ENCODE measurements at places on chromosomes 4 and X. TPM values are rescaled to one million over a fixed set of nuclear protein-coding genes. Genes with fewer than 3 reads are reported as not detected.

The AMTN gene
- total RNA-seq: not detected

GRCh38 chr4:138775890-138776289 is 239.7 kb upstream of the NOCT start:
- DNase-seq: peak; percentile 7

- DNase-seq: no peak
Observed at GRCh38 chrX:3320471-3321046, 25.9 kb downstream of the MXRA5 start.

The HPSE gene
- total RNA-seq: 17.2 TPM

The CTPS2 gene
- 16.0 TPM for total RNA-seq

GRCh38 chr4:16067515-16067914 is 16.3 kb downstream of the PROM1 start:
- DNase-seq: no peak

The PNPLA4 gene
- 18.0 TPM for total RNA-seq

GRCh38 chrX:13472975-13473374 is 96.4 kb upstream of the EGFL6 start:
- DNase-seq: no peak

DNA sequence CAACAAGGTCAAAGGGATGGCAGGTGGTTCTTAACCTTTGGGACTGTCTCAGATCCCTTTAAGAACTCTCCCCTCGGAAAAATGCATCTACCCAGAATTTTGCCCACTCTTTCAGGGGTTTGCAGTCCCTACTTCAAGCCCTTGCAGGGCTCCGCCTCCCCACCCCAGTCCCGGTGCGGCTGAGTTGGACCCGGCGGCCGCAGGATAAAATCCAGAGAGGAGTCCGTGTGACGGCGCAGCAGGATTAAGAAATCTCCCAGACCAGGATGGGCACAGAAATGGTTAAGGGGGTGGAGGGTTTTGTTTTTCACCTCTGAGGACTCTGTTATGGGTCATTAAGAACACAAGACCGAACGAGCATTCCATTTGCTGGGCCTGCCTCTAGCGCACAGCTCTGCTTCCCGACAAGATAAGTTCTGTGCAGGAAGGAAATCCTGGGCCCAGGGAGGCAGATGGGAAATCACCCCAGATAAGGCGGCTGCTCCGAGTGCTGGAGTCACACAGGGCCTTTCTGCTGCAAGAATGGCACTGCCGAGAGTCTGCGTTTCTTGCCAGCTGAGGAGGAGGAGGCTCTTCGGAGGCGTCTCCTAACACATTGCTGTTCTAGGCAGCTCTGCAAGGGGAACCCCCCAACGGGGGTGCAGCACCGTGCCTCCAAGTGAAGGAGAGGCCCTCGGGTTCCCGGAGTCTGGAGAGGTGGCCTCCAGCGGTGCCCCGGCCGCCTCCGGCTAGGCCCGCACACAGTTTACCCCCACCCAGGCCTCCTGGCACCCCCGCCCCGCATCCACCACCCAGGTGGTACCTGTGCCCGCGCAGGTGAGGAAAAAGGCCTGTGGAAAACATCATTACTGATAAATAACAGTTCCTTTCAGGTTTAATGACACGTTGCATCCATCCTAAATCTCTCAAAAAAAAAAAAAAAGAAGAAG is 277.6 kb downstream of the BCOR start:
- DNase-seq: no peak

The NAP1L3 gene
- 1.4 TPM for total RNA-seq

The MAGEA9B gene
- total RNA-seq: not detected

- DNase-seq: no peak
Observed at GRCh38 chr4:99950913-99951254, 809 bp upstream of the H2AZ1 start.

DNA sequence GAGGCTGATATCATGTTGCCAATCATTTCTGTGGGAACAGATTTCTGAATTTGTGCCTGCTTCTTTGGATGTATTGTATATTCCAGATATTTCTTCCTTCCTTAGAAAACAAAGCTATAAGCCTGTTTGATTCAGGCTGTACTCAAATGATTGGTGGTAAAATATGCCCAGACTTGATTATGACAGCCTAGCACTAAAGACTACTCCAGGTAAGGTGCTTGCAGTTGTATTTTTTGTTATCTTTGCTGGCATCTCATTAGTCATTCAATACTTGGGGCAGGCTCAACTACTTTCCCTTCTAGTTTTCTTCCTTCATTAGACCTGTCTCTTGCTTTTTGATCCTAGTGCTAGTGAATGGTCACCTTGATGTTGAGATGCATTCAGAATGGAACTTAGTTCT is 90.6 kb downstream of the ZNF518B start:
- no peak for DNase-seq

DNA sequence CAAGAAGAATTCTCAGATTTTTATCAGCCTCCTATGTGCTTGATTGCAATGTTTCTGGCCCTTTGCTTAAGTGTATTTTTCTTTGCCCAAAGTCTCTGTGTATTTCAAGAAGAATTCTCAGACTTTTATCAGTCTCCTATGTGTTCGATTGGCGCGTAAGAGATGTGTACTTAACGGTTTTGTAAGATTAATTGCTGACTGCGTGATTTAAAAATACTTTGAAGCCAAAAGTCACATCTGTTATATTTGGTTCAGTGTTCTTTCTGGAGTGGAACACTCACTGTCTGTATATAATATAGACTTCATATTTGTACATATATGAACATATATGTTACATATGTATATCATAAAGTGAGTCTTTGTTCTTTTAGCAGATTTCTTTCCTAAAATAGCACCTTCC is 11.4 kb downstream of the SCML1 start:
- DNase-seq: no peak

The MAGEB10 gene
- total RNA-seq: not detected

DNA sequence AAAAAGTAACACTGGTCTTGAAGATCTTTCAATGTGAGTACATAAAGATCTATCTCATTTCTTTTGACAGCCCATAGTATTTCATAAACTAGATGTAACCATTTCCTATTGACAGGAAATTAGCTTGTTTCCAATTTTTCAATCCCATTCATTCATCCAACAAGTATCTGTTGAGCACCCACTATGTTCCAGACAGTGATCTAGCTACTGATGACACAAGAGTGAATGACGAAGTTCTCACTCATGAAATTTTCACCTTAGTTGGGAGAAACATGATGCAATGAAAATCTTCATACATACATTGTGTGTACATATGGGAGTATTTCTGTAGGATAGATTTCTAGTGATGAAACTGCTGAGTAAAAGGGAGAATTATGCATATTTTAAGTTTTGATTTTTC is 1.7 kb downstream of the CD38 start:
- no peak for DNase-seq

GRCh38 chrX:107654872-107655761 is 26.8 kb downstream of the PRPS1 start:
- DNase-seq: peak; percentile 47

DNA sequence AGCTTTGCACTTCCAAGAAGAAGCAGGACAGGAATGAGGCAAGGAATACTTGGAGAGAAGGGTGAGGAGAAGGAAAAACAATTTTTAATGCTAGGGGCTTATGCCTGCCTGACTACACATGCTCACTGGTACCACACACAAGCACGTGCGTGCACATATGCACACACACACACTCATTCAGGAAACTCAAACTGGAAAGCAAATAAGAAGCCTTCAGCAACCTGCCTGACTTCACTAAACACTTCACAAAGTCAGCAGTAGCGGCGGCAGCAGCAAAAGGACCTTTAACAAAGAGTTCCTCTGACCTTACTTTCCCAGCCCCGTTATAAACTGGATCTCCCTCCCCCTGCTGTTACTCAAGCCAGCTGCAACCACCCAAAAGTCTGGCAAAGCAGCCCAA is 3.3 kb downstream of the ZDHHC9 start:
- DNase-seq: no peak

DNA sequence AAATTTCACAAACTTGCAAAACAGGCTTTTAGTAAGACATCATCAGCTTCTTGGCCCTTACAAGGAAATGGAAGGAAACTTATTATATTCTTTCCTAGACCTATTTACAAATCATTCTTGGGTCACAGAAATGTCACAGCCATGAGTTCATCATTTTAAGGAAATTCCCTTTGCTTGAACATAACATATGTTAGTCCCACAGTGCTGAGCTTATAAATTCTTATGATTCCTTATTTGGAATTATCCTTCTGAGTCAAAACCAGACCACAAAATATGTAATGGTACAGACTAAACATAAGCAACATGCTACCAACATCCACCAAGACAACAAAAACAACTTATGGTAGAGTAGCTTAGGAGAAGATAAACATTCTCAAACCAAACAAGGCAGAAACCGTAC is 236.9 kb upstream of the CTSO start:
- no peak for DNase-seq

The RASGEF1B gene
- 20.5 TPM for total RNA-seq

The NPY2R gene
- total RNA-seq: 1.4 TPM

The NIPAL1 gene
- 24.1 TPM for total RNA-seq

DNA sequence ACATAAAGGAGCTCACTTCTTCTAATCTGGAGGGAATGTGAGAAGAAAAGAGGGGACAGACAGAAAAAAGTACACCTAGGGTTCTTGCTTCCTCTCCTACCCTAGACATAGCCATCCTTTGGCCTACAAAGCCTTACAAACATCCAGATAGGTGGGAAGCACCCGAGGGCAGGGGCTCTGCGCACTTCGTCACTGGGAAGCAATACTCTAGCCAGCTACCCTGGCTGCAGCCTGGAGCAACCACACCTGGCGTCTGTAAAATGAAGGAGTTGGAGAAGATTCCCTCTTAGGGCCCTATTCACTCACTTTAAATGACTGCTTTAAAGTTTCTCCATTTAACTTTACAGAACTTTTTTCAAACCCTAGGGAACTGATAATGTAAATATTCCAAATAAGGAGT is 65.7 kb upstream of the NOCT start:
- DNase-seq: no peak

GRCh38 chr4:40924096-40924792 is 174.5 kb downstream of the NSUN7 start:
- peak; percentile 61 for DNase-seq

GRCh38 chr4:123260653-123261052 is 135.9 kb upstream of the SPRY1 start:
- no peak for DNase-seq

GRCh38 chr4:14169460-14169859 is 541.9 kb upstream of the BOD1L1 start:
- no peak for DNase-seq

- no peak for DNase-seq
Observed at GRCh38 chr4:26583538-26583864, 383 bp upstream of the TBC1D19 start.

The VCX3A gene
- total RNA-seq: not detected

The ATG4A gene
- total RNA-seq: 23.9 TPM

DNA sequence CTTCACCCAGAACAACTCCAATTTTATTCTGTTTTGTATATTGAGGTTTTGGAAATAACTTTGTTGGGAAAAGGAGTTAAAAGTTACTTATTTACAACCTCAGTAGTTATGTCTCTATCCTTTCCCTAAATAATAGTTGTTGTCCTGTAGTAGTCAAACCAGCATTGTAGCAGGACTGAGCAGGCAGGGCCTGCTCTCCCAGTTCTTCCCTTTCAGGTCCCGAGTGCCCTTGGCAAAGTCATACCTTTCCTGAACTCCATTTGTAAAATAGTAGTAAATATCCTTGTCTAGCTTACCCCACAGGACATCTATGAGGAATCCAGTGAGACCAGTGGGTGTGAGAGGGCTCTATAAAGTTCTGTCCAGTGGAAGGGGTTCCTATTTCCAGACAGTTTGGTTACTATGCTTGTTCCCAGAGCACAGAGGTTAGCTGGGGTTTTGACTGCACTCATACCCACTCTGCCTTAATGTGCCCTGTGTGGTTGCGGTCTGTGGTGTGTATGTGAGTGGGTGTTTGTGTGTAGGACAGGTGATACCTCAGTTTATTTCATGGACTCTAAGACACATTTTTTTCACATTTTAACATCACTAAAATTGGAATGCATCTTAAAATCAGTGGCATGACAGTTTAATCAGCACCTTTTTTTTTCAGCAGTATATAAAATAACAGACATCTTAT is 136.3 kb downstream of the AMMECR1 start:
- no peak for DNase-seq

DNA sequence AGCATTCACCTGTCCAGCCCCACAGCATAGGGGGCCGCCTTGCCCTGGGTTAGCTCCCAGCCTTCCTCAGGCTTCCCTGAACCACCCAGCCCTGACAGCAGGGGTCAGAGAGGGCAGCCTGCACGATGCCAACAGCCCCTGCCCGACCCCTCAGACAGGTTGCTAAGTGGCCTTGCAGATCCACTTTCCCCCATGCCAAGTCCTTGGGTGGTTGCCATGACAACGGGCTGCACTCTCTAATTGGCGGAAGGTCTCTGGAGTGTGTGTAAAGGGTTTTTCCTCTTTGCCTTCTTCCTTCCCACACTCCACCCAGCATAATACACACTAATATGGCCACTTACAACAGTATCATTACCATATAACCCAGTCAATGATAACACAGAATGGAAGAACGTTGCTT is 99.6 kb upstream of the AFAP1 start:
- DNase-seq: peak; percentile 49

DNA sequence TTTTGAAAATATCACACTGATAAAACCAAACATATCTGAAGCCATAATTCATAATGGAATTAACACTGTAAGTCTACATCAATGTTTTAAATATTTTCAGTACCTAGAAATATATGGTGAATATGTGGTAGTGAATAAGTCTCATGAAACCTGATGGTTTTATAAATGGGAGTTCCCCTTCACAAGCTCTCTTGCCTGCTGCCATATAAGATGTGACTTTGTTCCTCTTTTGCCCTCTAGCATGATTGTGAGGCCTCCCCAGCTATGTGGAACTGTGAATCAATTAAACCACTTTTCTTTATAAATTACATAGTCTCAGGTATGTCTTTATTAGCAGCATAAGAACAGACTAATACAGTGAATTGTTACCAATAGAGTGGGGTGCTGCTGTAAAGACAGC is 536.8 kb upstream of the GALNT7 start:
- DNase-seq: no peak

The ATP6AP2 gene
- total RNA-seq: 94.2 TPM

Measured in mucosa of descending colon (tissue), 3 donors.